ENCODE measurements at places on chromosomes 16 and 17.

GRCh38 chr17:57925361-57925990, 29.7 kb downstream of the CUEDC1 start:
- DNase-seq, result no peak

GRCh38 chr17:83028851-83029250, 50.6 kb upstream of the METRNL start:
- no peak for DNase-seq

DNA sequence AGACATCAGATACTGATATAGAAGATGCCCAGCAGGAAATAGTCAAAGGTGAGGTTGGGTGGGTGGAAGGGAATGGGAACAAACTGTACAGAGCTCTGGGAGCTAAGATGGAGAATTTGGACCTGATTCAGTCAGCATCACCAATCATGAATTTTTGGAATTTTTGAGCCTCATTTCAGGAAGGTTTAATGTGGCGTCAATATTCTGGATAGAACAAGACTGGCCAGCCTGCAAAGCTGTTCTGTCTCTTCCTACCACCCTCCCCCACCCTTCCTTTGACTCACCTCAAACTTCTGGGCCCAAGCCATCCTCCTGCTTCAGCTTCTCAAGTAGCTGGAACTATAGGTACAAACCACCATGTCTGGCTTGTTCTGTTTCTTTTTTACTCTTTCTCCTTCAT, 32.6 kb downstream of the CTCF start:
- no peak for DNase-seq

GRCh38 chr17:21400816-21401593, 24.8 kb downstream of the KCNJ12 start:
- DNase-seq, result no peak

DNA sequence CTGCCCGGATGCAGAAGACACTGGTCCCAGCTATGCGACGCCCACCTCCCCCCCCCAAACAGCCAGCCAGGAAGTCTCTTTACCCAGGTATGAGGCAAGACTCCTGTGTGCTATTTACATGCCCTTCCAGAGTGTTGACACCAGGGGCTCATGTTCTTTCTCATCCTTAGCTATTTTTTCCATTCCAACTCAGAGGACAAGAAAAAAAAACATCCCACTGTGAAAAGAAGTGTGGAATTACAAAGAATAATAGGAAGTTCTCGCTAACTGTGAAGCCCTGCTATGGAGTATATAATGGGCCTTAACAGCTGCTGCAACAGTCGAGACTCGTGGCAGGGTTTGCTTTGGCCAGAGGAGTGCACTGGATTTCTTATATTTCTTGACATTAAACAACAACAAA, 584.9 kb downstream of the CDH13 start:
- DNase-seq, result no peak

- no peak for DNase-seq
Measured at GRCh38 chr16:85878875-85879274, 20.1 kb upstream of the IRF8 start.

Measured in right renal pelvis (tissue), 4 donors.